Stimulated activated CD8-positive, alpha-beta memory T cell treated with anti-CD3 and anti-CD28 coated beads, Interleukin-12 subunit alpha, Interleukin-12 subunit beta, amount 100 ng/mL, for 1 hour (primary cell): ENCODE measurements at places on chromosomes 6 and 20.

DNA sequence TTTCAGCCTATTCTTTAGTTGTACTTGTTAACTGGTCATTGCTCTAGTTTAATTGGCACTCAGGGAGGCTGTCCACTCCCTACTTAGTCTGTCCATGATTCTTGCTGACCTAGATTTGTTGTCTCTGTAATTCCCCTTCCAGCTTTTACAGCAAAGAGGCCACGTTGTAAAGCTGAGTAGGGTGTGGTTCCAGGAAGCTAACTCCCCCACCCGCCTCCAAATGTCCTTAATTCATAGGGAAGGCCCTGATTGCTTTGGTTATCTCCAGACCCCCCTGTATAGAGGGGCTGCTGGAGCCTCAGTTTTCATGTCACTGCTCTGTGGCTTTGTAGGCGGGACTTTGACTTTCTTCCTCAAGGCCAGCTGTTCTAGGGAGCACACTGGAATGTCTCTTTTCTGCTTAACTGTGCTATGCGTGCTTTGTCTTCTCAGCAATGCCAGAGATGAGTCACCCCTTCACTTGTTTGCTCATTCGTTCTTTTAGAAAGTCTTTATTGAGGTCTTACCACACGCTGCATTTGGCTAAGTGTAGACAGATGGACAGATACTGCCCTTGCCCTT is 175.1 kb upstream of the JAG1 start:
- no peak for DNase-seq

DNA sequence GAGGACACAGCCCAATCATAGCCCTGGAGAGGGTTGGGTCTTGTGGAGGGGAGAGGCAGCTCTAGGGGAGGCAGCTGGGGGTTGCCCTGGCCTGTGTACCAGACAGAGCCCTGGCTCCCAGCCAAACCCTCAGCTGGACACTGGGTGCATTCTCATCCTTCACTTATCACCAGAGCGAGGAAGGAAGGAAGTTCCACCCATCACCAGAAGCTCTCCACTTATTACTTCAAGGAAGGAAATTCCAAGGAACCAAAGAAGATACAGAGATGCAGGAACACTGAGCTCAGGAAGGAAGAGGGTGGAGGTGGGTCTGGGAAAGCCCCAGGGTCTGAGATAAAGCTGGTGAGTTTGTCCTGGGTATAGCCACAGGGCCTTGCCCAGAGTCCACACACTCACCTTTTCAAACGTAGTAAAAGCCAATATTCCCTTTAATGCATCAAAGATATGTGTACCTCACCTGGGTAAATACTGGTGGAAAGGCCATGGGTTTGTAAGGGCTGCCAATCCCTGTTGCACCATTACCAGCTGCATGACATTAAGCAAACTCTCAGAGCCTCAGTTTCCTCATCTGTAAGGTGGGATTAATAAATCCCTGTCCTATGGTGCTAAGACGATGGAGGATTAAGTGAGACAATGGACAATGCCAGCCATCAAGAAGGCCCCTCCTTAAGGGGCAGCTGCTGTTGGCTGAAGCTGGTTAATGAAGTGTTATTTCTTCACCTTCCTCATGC is 109.7 kb upstream of the NAA20 start:
- no peak for DNase-seq

DNA sequence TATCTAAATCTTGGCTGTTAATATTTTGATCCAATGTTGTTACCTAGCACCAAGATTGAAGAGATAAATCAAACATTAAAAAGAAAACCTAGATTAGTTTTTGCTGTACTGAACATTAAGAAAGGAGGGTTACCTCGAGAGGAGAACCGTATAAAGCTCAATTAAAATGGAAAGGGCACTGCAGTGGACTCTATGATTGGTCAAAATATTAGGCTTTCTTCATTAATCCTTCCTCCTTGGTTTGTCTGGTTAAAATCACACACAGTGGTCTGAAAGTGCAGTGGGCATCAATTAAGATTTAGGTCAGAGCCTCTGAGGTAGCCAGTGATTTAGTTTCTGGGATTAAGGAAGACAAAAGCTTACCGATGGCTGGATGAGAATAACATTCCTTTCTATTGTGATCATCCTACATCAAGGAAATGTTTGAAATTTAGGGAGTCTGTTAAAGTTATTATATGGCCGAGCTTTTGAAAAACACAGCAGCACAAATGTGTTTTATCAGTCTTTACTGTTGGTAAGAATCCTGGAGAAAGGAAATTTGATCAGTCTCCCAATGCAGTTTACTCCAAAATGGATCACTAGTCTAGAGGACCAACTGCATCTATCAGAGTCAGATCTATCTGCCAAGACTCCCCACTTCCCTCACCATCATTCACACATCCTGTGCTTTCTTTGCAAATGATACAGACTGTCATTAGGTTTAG is 134.6 kb upstream of the NEDD9 start:
- no peak for DNase-seq

DNA sequence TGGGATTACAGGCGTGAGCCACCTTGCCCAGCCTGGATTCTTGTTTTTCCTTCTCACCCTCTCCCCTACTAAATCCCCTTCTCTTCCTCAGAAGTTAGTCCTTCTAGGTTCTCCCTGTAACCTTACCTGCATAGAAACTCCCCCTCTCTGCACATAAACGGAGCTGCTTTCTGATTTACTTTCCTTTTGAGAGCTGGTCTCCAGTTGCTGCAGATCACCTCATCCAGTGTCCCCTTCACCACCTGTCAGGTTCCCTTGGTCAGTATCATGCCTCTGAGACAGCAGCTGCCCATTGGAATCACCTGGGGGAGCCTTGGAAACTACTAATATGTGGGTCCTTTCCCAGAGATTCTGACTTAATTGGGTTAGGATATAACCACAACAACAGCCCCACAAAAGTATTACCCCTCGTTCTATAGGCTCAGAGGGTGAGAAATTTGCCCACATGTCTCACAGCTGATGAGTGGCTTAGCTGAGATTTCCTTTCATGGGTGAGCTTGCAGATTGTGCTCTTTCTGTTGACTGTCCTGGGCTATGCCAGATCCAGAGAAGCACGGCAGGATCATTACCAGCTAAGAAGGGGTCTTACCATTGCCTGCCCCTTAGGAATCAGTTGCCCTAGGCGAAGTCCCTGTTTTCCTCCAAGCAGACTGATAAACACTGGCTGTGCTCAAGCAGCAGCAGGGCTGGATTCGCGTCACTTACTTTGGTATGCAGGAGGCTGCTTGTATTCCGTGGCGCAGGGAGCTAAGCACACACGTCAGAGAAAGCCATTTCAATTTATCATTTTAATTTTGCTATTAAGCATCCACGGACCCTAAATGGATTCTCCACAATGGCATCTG is 51.3 kb downstream of the AKAP12 start:
- DNase-seq = no peak

- no peak for DNase-seq
These were observed 71.8 kb downstream of the F13A1 start for GRCh38 chr6:6248651-6249050.

DNA sequence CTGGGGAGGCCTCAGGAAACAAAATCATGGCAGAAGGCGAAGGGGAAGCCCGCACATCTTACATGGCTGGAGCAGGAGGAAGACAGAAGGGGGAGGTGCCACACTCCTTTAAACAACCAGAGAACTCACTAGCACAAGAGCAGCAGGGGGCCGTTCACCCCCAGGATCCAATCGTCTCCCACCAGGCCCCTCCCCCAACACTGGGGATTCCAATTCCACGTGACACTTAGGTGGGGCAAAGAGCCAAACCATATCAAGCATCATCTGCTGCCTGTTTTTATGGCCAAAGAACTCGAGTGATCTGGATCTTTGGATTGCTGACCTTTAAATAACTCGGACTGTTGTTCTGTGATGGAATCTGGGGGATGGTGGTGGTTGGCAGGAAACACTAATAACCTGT is 28.0 kb downstream of the PNLDC1 start:
- no peak for DNase-seq

GRCh38 chr6:142047934-142048592 is 84.7 kb upstream of the GJE1 start:
- no peak for DNase-seq

GRCh38 chr6:79467716-79468115 is 69.5 kb downstream of the LCA5 start:
- DNase-seq = no peak

GRCh38 chr6:75206576-75207342 is 906 bp upstream of the COL12A1 start:
- no peak for DNase-seq

DNA sequence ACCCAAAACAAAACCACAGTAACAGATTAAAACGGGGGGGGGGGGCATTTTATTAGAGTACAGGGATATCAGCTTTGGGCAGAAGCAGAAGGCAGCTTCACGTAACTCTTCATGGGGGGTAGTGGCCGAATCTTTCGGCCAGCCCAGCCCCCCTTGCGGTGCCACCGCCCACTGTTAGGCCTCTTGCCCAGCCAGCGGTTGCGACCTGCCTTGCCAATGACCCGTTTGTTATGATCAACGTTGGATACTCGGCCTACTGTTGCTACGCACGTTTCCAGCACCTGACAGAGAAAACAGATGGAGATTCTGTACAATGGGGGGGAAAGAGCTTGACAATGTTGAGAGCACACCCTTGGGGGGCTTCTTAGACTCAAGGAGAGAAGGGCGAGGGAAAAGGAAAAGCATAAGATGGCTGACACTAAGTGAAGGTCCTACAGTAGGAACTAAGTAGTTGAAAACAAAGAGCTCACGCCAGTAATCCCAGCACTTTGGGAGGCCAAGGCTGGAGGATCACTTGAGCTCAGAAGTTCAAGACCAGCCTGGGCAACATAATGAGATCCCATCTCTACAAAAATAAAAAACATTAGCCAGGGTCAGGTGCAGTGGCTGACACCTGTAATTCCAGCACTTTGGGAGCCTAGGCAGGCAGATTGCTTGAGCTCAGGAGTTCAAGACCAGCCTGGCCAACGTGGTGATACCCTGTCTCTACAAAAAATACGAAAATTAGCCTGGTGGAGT is 724 bp upstream of the CUL7 start:
- no peak for DNase-seq

GRCh38 chr20:14790771-14791620 is 453.6 kb upstream of the FLRT3 start:
- DNase-seq = no peak

- DNase-seq = no peak
These were observed 63.9 kb upstream of the SLCO4A1 start for GRCh38 chr20:62578294-62578897.

DNA sequence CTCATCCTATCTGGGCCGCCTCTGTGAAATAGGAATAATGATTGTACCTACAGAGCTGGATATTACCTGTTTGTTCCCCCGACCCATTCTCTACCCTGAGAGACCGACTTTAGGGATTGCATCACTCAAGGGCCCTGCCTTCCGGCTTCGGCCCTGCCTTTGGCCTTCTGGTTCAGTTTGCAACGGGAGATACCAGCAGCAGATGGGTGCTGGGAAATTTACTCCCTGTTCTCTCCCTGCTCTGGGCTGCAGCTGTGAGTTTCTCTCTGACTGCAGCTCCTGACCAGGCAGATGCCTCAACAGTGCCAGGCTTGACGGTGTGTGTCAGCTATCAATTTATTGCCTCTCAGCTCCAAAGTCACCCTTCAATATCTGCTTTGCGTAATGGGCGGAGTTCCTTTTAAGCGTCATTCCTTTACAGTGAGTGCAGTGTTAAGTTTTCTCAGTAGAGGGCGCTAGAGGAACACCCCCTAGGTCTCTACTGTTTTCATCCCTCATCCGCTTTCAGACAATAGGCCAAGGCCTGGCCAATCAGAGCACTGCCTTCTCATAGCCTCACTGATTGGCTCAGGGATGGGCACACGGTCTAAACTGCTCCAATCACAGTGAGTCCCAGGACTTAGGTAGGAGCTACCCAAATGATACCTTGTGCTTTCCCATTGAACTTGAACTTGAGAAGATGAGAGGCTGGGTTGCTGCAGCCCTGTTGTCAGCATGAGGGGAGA is 30.0 kb downstream of the KCNG1 start:
- no peak for DNase-seq

DNA sequence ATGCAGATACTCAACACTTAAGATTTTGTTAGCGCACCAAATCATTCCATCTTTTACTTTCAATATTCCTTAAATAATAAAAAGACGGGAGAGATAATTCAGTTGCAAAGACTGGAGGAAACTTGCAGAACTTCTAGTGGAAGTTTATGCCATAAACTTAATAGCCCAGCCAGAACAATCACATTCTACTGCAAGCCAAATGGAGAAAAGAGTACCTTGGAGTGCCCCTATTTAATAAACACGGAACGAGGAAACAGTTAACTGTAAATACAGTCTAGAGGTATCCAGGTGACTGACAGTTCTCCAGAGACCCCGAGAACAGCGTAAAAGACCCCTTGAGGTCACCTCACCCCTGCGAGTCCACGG is 635 bp downstream of the SLC35B3 start:
- DNase-seq = no peak

GRCh38 chr20:57682184-57683101 is 27.4 kb downstream of the PMEPA1 start:
- no peak for DNase-seq

DNA sequence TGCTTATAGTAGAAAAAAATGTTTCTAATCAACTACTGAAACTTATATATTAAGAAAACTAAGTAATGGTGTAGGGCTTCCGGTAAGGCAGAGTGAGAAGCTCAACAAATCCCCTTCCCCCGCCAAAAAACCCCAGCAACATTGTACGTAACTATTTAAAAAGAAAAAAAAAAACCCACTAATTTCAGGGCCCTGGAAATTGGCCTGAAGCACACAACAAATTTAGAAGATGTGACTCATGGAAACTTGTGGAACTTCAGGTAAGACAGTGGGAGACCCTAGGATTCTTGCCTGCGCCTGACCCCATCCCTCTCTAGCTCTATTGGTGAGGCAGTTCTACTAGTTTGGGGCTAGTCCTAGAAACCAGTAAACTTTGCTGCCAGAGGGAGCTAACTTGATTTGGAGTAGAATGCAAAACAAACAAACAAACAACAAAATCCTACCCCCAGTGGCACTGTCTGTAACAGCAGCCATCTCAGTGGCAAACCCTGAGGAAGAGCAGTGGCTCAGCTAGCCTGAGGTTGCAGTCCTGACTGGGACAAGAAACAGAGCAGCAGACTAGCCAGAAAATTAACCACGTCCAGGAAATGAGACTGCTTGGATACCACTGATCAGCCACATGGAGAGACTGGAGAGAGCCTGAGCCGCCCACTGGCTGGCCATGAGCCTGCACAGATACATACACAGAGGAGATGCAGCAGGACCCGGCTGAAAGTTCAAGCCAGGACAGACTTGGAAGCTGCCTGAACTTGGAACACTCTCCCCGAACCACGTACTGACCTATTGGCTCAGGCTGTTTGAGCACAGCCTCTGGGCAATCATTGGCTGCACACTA is 135.1 kb downstream of the TBXT start:
- DNase-seq = no peak
